ENCODE measurements at places on chromosomes 4 and X.

GRCh38 chr4:137370206-137370633, 162.1 kb downstream of the PCDH18 start:
- no peak for DNase-seq

DNA sequence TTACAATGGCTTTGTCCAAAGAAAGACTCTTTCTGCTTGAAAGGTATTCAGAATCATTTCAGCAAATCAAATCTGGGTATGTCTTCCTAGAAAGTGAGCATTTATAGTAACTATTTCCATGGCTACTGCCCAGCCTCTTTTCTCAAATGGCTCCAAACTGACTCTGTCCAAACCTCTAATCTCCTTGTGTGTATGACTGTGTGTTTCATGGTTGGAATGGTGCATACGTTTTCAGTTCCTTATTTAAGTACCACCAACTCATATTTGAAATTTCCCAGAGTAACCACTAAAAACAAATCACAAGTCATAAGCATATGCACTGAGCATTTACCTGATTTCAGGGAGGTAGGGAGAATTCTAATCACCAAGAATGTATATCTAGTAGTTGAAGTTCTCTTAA, 106.0 kb downstream of the TMEM144 start:
- DNase-seq = no peak

- peak; percentile 20 for DNase-seq
These were observed 20.5 kb upstream of the CD40LG start for GRCh38 chrX:136627409-136627808.

DNA sequence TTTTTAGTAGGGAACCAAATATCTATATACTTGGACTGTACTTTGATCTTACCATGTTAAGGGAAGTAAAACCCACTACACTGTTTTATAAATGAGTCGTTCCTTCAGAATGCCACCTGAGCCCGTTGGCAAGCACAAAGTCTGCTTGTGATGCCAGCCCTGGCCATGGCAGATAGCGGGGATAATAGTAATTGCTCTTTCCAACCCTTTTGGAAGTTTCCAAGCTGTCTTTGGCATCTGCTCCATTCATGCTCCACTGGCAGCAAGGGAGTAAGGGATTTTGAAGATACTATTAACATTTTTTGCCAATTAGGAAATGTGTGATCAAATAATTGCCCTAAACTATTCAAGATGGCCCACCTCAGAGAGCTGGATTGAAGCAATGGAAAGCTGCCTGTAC, 689.2 kb upstream of the SLIT2 start:
- DNase-seq = no peak

DNA sequence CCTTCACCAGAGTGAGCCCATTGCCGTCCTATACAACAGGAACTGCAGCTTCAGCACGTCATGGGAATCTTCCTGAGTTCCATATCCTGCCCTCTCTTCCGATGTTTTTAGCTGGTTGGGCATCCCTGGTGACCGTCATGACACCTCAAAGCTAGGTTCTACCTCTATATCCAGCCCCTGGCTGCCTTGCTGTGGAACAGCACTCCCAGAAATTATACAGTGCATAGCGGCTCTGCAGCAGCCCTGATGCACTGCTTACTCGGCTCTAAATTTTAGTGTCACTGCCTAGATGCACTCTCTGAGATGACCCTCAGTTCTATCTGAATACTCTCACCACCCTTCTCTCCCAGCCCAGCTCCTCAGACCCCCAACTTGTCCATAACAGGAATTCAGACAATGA, 44.3 kb downstream of the ARHGEF38 start:
- no peak for DNase-seq

DNA sequence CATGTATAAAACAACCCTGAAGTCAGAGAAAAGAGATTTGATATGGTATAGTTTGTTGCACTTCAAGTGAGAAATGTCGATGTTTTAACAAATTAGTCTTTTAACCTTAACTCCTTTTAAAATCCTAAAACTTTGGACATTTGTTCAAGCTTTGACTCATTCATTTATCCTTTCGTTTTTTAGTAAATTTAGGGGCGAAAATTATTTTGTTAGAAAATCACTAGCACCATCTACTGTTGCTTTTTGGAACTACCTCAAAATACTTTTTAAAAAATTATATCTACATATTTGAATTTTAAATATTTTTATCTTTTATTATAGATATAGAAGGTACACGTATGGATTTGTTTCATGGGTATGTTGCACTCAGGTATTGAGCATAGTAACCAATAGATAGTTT, 165.1 kb upstream of the POF1B start:
- DNase-seq = no peak

DNA sequence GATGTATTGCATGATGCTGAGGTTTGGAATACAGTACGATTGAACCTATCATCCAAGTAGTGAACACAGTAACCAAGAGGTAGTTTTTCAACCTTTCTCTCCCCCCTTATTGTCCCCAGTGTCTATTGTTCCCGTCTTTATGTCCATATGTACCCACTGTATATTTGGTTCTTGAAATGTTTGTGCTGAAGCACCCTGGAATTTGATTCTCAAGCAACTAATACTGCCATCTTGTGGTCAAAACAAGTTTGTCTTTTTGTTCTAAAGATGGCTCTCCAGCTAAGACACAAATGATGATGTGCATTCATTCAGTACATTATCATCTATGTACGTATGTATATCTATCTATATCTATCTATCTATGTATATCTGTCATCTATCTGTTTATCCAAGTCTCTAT, 33.5 kb upstream of the DCX start:
- DNase-seq = no peak

GRCh38 chr4:100016191-100016590, 66.1 kb upstream of the H2AZ1 start:
- DNase-seq = no peak

DNA sequence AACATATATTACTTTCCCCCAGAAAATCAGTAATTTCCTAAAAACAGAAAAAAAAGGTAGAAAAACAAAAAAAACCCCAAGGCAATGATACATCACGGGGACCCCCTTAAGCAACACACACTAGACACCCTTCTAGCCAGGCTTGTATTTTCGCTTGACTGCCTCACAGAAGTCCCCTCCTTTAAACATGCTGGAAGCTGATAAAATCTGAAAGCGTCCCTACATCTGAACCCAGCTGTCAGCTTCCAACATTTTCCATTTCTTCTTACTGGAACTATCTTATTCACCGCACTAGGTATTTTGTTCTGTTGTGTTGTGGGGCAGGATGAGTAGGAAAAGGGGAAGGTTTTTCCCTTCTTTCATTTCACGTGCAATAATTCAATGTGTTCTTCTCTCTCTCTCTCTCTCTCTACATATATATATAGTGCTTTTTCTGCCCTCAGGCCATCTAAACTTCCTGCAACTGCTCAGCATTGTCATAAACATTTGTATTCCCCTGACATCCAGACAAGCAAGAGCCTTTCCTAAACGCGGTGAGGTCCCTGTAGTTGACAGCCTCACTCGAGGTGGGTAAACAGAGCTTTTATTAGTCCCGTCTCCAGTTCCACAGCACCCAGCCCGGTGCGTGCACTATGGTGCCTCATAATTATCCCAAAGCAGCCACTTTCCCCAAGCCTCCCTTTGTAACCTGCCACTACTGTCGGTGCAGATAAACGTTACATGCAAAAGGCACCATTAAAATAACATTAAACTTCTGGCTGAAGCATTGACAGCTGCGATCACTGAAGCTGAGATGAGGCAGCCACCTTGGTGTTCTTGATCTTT, 82.5 kb downstream of the GATB start:
- no peak for DNase-seq

DNA sequence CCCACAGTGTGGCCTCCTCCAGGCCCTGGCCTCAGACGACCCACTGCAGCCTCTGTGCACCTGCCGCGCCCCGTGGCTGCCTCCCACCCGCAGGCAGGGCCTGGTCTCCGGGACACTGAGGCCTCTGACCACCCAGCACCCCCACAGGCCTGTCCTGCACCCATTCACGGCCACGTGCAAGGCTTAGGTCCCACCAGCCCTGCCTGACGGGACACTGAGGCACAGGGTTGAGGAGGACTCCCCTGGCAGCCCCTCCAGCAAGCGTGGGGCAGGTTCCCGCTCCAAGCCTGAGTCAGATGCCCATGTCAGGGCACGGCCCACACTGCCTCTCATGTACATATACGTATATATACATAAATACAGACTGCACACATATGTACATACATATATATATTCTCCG, 23.5 kb downstream of the NELFA start:
- no peak for DNase-seq

GRCh38 chrX:129714581-129714980, 24.2 kb upstream of the XPNPEP2 start:
- DNase-seq = no peak

DNA sequence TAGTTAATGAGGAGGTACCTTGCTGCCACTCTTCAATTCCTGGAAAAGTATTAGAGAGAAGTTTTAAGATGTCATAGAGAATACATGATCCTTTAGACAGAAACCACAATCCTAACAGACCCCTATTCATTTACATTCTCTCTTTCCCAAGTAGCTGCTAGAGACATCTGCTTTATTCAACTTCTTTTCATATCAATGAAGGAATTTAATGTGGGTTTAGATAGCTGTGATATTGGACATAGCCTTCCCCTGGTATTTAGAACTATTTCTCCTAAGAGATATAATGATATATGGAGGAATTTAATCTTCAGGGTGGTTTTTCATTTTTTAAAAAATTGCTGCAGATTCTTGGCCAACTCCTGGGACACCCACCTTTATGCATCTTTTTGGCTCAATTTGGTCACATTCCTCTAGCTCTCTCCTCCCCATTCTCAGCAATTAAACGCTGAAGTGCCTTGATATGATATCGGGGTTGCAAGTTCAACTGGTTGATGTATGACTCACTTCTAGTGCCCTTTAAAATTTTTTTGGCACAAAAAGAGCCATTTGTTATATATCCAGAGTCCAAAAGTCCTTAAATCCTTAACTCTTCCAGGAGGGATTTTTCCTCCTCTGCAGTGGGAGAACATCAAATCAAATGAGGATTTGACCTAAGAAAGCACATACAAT, 57.6 kb downstream of the DOCK11 start:
- DNase-seq = no peak

- no peak for DNase-seq
These were observed 1.3 kb downstream of the ERAS start for GRCh38 chrX:48827654-48827968.

DNA sequence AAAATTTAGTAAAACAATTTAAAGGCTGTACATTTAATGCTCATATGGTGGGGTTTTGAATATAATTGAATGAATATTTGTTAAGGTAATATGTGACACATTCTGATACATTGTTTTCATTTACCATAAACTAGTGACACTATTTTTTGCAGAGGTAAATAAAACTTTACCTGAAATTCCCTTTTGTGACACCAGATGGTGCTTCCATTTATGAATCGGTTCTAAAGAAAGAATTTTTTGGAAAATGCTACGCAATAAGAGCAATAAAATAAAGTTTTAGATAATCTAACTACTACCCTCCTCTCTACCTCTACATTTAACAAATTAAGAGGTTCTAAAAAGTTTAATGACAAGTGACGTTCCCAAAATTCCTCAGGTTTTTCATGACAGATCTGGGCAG, 448.9 kb downstream of the MAGEB5 start:
- DNase-seq = no peak

- DNase-seq = no peak
These were observed 56.0 kb downstream of the SPRY1 start for GRCh38 chr4:123452616-123453015.

GRCh38 chr4:81214881-81215868, at the start of gene PRKG2:
Gene PRKG2 (minus strand): TSS chr4:81215222. CDS start chr4:81205047, 10,175 bp downstream.
- DNase-seq = no peak

DNA sequence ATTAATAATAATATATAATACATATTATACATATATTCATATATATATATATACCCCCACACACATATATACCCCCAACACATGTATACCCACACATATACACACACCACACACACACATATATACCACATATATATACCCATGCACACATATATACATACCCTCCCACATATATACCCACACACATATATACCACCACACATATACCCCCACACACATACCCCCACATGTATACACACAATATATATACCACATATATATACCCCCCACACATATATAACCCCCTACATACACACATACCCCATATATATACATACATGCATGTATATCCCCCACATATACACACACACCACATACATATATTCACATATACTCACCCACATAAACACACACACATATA, 52.0 kb downstream of the NSG1 start:
- DNase-seq = no peak

DNA sequence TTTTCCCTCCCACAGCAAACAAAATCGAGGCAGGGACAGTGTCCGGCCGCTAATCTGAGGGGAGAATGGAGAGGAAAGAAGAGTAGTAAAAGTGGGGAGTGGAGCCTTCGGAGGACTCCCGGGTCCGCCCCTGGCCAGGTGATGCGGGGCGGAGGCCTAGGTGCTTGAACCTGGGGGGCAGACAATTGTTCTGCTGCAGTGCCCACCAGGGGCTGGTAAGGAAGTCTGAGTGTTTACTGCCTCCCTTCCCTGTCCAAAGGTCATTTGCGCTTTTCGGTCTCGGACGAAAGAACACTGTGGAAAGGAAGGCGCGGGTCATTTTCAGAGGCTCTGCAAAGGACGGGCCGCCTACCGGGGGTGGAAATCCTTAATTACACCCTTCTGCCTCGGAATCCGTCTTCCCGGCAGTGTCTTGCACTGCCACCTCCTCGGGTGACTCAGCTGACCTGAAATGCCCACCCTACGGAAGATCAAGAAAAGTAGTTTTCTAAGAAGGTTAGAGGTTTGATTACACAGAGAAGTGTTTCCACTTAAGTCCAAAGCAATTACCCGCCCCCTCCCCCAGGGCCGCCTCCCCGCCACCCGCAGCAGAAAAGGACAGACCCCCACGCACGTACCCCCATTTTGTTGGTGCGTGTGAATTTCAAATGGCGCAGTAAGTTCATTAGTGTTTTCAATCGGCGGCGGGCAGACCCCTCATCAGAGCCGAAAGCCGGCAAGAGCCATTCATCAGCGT, 99.9 kb upstream of the TENM3 start:
- no peak for DNase-seq

DNA sequence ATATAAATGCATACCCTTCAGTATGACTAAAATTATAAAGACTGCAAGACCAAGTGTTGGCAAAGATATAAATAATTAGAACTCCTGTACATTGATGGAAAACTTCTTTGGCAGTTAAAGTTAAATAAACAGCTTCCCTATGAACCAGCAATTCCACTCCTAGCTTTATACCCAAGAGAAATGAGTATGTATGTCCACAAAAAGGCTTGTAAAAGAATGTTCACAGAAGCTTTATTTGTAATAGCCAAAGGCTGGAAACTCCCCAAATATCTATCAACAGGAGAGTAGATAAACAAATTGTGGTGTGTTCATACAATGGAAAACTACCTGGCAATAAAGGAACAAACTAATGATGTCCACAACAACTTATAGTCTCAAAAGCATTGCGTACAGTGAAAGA, 184.8 kb downstream of the AMELX start:
- DNase-seq = no peak

DNA sequence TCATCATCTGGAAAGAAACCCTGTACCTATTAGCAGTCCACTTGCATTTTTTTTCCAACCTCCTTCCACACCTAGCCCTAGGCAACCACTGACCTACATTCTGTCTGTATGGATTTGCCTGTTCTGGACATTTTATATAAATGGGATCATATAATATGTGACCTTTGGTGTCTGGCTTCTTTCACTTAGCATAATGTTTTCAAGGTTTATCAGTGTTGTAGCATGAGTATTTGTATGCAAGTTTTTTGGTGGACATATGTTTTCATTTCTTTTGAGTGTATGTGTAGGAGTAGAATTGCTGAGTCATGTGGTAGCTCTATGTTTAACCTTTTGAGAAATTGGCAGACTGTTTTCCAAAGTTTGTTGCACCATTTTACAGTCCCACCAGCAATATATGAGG, 198.6 kb downstream of the CEP135 start:
- no peak for DNase-seq

GRCh38 chrX:48854898-48855297, 19.5 kb upstream of the PCSK1N start:
- DNase-seq = no peak

- no peak for DNase-seq
These were observed 3.6 kb downstream of the PCDH18 start for GRCh38 chr4:137528673-137529072.

Measured in stimulated activated CD4-positive, alpha-beta T cell treated with anti-CD3 and anti-CD28 coated beads, Interleukin-4, amount 100 ng/mL, for 24 hours (primary cell).